Endothelial cell of umbilical vein (primary cell): ENCODE measurements at places on chromosomes 7 and 10.
A peak's percentile ranks its signal among the peaks of the same experiment; 100 is the strongest.

- no peaks in the 10 kb centered on the region for H3K4me1 ChIP-seq
- DNase-seq, result no peak
- H3K27ac ChIP-seq, result no peak overlapping the region
- H3K4me3 ChIP-seq, result no peak overlapping the region
- H3K36me3 ChIP-seq, result no peaks in the 10 kb centered on the region
Measured at GRCh38 chr10:101464599-101464998, 110.6 kb downstream of the BTRC start.

DNA sequence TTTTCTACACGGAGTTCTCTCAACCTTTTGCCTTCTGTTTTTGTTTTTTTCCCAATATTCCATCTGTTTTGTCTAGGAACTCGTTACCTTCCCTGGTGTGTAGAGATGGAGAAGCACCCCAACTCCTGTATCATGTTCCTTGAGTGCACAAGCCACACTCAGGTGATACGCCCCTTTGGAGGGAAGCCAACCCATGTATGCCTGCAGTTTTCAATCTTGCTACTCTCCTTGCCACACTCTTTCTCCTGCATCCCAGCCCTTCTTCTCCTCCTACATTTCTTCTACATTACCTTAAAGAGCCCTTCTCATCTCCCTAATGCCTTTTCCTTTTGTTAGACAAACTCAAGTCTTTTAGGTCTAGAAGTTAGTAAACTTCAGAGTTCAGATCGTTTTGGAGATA lies 10.2 kb upstream of the SP4 start:
- no peaks in the 10 kb centered on the region for H3K4me1 ChIP-seq
- DNase-seq, result no peak
- no peaks in the 10 kb centered on the region for H3K36me3 ChIP-seq
- H3K27me3 ChIP-seq, result no peaks in the 10 kb centered on the region
- no peak overlapping the region for H3K4me3 ChIP-seq

- no peaks in the 10 kb centered on the region for H3K27me3 ChIP-seq
- no peaks in the 10 kb centered on the region for H3K4me1 ChIP-seq
- no peaks in the 10 kb centered on the region for H3K36me3 ChIP-seq
- no peak overlapping the region for H3K27ac ChIP-seq
- no peak for DNase-seq
Measured at GRCh38 chr10:123470336-123470921, 195.7 kb upstream of the GPR26 start.

DNA sequence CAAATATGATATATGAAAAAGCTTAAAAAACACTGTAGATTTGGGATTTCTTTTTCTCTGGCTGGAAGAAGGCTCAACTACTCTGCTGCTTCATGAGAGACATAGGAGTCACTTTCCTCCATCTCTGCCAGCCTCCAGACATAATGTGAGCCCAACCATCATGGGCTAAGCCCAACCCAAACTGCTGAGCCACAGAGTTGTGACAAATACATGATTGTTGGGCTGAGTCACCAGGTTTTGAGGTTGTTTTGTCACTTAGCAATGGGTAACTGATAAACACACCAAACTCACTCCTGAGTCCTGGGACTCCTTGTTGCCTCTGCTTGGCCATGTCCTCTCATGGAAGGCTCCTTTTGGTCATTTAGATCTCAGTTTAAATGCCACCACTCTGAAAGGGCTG lies 381.8 kb upstream of the FZD8 start:
- H3K27me3 ChIP-seq, result no peaks in the 10 kb centered on the region
- H3K4me1 ChIP-seq, result no peaks in the 10 kb centered on the region
- no peaks in the 10 kb centered on the region for H3K36me3 ChIP-seq
- peak; percentile 27 for DNase-seq
- no peak overlapping the region for H3K4me3 ChIP-seq
- no peak overlapping the region for H3K27ac ChIP-seq

- peak; percentile 52 for DNase-seq
- peaks cover 7% of the 10 kb centered on the region for H3K4me1 ChIP-seq
Measured at GRCh38 chr10:45424668-45425404, 50.8 kb downstream of the ALOX5 start.

DNA sequence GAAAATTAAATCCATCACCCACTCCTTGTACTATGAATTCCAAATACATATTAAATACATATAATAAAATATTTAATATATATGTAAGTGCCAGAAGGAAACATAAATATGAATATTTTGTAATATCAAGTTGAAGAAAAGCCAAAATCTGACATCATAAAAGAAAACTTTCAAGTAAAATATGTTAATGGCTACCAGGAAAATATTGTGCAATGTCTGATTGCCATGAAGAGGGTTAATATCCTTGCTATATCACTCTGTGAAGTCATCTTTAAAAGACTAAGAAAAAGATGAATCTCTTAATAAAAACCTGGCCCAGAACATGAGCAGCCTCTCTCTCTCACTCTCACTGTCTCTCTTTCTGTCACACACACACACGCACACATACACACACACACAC lies 130.2 kb downstream of the EGFR start:
- H3K4me3 ChIP-seq, result no peak overlapping the region
- no peaks in the 10 kb centered on the region for H3K27me3 ChIP-seq
- no peak overlapping the region for H3K27ac ChIP-seq
- no peaks in the 10 kb centered on the region for H3K36me3 ChIP-seq
- no peak for DNase-seq

DNA sequence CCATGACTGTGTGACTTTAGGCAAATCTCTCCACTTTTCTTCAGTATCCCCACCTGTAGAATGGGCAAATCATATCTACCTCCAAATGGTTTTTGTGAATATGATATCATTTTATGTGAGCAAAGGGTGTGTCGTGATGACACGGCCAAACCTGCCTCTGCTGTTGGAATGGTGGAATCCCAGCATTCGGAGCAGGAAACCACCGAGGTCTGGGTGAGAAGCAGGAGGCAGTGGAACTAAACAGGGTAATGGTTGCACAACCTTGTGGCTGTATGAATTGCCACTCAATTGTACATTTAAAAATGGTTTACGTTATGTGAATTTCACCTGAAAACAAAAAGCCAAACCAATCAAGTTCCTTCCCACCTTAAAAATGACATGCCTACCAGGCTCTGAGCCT lies 131.4 kb upstream of the ZMIZ1 start:
- no peaks in the 10 kb centered on the region for H3K36me3 ChIP-seq
- no peaks in the 10 kb centered on the region for H3K27me3 ChIP-seq
- H3K27ac ChIP-seq, result peak overlapping the region; percentile 47
- H3K4me1 ChIP-seq, result peaks cover 23% of the 10 kb centered on the region
- no peak for DNase-seq

DNA sequence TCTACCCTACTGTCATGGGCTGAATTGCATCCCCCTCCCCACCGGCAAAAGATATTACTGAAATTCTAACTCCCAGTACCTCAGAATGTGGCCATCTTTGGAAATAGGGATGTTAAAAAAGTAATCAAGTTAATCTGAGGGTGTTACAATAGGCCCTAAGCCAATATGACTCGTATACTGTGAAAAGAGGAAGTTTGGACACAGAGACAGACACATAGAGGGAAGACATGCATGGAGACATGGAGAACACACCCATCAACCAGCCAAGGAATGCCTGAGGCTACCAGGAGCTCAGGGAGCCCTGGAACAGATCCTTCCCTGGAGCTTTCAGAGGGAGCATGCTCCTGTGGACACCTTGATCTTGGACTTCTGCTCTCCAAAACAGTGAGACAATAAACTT lies 138.2 kb upstream of the ADO start:
- no peak overlapping the region for H3K27ac ChIP-seq
- DNase-seq, result no peak
- no peaks in the 10 kb centered on the region for H3K4me1 ChIP-seq
- H3K36me3 ChIP-seq, result no peaks in the 10 kb centered on the region

- H3K4me1 ChIP-seq, result peaks cover 16% of the 10 kb centered on the region
- H3K27me3 ChIP-seq, result no peaks in the 10 kb centered on the region
- no peaks in the 10 kb centered on the region for H3K36me3 ChIP-seq
- peak; percentile 21 for DNase-seq
Measured at GRCh38 chr10:102579328-102579727, 65.0 kb upstream of the TRIM8 start.

GRCh38 chr7:134126146-134126545 lies 994 bp upstream of the LRGUK start:
- H3K36me3 ChIP-seq, result no peaks in the 10 kb centered on the region
- no peaks in the 10 kb centered on the region for H3K4me1 ChIP-seq
- no peak overlapping the region for H3K27ac ChIP-seq
- H3K4me3 ChIP-seq, result no peak overlapping the region
- no peak for DNase-seq

DNA sequence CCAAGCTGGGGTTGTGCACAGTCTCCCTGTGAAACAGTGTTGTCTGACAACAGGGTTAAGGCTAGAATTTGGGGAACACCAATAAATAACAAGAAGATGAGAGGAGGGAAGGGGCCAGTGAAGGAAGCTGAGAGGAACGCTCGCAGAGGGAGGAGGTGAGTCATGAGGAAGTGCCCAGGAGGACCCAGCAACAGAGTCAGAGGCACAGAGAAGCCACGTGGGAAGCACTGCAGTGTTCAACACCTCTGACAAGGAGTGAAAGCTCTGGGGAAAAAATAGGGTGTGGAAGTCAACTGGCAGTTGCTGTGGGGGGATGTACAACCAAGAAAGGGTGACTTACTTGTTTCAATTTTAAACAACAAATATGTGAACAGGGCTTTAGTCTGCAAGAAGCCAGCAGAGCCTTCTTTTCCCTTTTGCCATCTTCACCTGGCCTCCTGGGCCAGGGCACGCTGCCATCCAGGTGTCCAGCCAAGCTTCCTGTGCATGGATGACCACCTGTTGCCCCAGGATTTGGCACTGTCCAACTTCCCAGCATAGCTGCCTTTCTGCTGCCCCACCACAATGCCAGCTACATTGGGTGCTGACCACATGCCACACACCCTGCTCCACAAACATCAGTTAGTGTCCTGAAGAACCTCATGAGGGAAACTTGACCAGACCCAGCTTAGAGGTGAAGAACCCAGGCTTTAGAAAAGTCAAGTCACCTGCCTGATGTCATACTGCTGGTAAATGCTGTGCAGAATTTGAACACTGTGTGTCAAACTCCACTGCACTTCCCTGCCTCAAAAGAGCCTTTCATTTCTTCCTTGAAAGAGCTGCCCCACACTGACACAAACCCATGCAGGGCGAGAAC lies 69.6 kb downstream of the ATXN7L1 start:
- H3K4me1 ChIP-seq, result peaks cover 26% of the 10 kb centered on the region
- no peak overlapping the region for H3K27ac ChIP-seq
- H3K36me3 ChIP-seq, result no peaks in the 10 kb centered on the region
- H3K4me3 ChIP-seq, result no peak overlapping the region
- no peaks in the 10 kb centered on the region for H3K27me3 ChIP-seq

DNA sequence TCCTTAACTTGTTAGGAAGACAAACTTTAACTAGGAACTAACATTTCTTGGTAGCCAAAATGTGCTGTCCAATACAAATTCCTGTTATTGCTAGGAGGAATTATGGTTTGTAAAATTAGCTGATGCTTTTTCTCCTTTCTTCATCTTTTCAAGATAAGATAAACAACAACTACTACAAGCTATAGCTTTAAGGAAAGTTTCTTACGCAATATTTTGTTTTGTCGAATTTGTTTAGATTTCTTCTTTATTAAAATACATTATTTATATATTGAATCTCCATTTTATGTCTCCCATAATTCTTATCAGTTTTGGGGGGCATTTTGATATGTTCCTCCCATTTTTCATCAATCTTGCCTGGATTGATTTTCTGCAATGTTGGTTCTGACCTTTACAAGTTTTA lies 277.5 kb downstream of the SUGCT start:
- H3K36me3 ChIP-seq, result no peaks in the 10 kb centered on the region
- no peaks in the 10 kb centered on the region for H3K4me1 ChIP-seq
- no peak for DNase-seq
- H3K4me3 ChIP-seq, result no peak overlapping the region

DNA sequence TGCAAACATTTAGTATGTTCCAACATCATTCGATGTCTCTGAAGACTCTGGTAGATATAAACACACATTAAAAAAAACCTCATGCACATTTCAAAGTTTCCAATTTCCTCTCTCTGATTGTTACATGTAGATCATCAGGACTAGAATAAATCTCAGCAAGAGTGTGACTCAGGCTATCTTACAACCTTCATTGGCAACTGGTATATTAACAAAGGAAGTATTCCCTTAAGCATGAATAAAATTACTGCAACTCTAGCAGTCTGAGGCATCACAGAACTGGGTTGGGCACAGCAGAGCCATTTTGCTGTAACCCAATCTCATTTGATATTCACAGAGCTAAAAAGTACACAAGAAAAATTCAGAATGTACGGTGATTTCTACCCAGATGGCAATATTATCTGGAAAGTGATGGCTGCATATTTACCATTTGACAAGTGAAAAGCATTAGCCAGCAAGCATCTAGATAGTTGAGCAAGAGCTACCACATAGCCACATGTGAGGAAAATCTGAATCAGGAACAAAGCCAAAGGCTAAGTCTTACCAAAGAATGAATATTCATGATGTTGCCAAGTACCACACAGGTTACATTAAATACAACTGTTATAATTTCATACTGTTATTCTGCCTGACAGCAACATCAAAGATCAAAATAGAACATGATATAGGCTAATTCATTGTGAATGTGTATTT lies 232.2 kb downstream of the CRPPA start:
- H3K27ac ChIP-seq, result no peak overlapping the region
- H3K36me3 ChIP-seq, result no peaks in the 10 kb centered on the region
- no peaks in the 10 kb centered on the region for H3K4me1 ChIP-seq
- no peak overlapping the region for H3K4me3 ChIP-seq

DNA sequence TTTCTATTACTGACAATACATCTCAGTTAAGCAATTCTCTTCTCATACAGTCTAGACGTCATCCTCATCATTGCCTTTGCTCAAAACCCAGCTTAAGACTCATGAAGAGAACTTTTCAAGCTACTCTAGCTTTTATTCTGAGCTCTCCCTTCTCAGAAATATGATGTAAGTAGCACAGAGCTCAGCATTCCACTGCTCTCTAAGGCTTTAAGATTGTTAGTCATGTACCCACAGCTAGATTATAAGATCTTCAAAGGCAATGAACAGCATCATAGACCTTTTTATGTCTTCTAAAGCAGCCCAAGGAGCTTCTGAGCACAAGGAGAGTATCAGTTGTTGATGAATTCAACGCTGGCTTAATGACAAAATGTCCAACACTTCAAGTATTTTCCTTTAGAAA lies 119.3 kb downstream of the NRP1 start:
- H3K27ac ChIP-seq, result peak overlapping the region; percentile 83
- H3K27me3 ChIP-seq, result no peaks in the 10 kb centered on the region
- H3K36me3 ChIP-seq, result peaks cover 19% of the 10 kb centered on the region
- peaks cover 48% of the 10 kb centered on the region for H3K4me1 ChIP-seq
- no peak overlapping the region for H3K4me3 ChIP-seq

DNA sequence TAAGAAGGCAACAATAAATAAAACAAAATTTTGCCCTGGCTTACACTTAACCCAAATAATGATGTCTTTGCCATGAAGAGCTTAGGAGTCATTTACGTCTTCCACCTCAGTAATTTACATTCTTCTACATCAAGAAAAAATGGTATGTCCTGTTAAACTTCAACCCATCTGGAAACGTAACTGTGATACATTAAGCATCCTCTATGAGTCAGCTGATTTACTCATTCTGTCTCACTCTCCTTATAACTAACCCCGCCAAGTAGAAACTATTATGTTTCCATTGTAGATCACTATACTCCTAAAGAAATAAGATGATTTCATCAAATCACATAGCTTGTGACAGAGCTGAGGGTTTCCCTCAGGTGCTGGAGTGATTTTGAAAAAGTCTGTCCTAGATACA lies 330.7 kb downstream of the CDC14C start:
- H3K27ac ChIP-seq, result no peak overlapping the region
- H3K4me3 ChIP-seq, result no peak overlapping the region
- DNase-seq, result no peak
- H3K4me1 ChIP-seq, result no peaks in the 10 kb centered on the region
- no peaks in the 10 kb centered on the region for H3K27me3 ChIP-seq
- no peaks in the 10 kb centered on the region for H3K36me3 ChIP-seq
